Activated CD4-positive, alpha-beta T cell treated with anti-CD3 and anti-CD28 coated beads, Interleukin-2, amount 50 U/mL, for 24 hours (primary cell): ENCODE measurements at places on chromosomes 16 and 17.

DNA sequence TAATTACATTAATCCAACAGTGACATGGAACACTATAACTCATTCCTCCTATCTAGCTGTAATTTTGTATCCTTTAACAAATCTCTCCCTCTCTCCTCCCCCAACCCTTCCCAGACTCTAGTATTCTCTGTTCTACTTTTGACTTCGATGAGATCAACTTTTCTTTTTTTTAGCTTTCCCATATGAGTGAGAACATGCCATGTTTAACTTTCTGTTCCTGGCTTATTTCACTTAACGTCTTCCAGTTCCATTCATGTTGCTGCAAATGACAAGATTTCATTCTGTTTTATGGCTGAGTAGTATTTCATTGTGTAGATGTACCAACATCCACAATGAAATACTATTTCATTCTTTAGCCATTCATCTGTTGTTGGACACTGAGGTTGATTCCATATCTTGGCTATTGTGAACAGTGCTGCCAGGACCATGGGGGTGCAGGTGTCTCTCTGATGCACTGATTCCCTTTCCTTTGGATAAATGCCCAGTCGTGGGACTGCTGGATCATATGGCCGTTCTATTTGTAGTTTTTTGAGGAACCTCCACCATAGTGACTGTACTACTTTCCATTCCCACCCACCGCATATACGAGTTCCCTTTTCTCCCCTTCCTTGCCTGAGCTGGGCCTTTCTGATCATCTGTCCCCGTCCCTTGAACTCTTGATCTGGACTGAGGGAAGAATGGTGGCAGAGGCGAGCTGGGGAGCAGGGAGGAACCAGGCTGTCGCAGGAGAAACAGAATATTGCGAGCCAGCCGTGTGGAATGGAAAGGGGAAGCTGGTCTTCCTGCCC, 7.7 kb upstream of the CEP295NL start:
- no peak for DNase-seq

- no peak for DNase-seq
Measured at GRCh38 chr17:20091174-20092029, 82.2 kb downstream of the SPECC1 start.

DNA sequence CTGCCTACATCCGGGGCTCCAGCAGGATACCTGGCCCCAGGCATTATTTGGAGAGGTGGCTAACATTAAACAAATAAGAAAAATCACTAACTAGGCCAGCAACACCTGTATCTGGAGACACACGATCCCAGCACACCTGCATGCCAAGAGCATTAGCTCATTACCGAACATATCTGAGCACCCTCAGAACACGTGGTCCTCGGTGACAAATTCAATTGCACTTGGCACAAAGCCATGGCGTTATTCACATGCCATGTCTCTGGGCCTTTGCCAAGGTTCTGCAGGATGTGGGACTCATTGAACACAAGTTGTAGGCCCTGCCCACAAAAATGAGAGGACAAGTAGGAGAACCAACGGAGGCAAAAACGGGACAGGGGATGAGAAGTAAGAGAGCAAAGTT, 552.3 kb downstream of the TOX3 start:
- no peak for DNase-seq

DNA sequence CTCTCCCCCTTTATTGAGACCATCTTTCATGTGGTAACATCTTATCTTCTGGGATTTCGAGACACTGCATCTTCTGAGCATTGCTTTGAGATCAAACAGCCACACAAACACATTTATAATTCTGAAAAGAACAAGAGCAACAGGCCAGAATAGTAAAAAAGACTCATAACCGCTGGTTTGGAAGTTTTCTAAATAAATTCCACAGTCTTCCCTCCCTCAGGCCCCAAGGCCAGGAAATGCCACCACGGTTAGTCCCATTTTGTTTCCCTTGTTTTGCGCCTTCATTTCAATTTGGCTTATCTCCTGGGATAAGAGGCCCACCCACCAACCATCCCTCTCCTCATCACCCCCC, 25.3 kb downstream of the LITAF start:
- no peak for DNase-seq

GRCh38 chr17:7652388-7653356, 1.9 kb downstream of the ATP1B2 start:
- no peak for DNase-seq

DNA sequence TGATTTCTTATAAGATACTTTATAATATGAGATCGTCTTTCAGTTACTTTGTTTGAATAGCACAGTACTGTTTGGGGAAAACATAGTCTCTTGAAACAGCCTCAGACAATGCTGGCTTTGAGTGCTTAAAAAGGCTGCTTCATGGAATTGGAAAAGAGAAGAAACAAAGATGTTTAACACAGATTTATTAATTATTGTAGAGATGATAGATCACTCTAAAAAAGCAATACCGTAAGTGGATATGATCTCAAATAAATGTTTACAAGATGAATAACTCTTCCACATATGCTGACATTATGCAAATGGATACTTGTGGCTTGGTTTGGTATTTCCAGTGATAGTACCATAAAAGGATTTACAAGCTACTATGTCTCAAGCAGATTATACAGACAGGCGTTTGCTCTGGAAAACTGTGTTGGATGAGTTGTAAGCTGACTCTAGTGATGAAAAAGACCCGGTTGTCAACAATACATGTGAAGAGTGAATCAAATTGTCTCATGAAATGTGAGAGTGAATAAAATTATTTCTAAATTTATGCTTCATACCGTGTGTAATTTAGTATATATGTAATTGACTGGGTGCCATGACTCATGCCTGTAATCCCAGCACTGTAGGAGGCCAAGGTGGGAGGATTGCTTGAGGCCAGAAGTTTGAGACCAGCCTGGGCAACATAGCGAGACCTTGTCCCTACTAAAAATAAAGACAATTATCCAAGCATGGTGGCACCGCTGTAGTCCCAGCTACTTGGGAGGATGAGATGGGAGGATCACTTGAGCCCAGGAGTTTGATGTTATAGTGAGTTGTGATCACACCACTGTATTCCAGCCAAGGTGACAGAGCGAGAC, 105.4 kb downstream of the FTO start:
- no peak for DNase-seq

GRCh38 chr17:75430159-75430974, 24.9 kb upstream of the GRB2 start:
- no peak for DNase-seq

DNA sequence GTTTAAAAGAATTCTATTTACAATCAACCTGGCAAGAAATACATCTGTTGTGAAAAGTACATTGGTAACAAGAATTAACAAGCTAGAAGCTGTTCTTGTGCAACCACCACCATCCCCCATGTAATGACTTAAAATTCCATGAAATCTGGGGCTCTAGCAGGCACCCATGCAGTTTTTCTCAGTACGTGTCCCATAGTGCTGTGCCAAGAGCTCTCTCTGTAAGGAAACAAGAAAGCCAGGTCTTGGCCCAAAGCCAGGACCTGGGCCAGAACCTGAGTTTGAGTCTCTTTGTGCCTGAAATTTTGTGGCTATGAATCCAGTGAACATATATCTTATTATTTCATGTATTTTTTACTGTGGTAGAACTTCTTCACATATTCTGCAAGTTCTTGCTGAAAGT, 46.6 kb downstream of the NUP93 start:
- no peak for DNase-seq

- DNase-seq, result no peak
Measured at GRCh38 chr17:73644145-73645049, at the start of gene SDK2. SDK2 (minus strand) TSS chr17:73644445; CDS start chr17:73644088, 357 bp downstream.

DNA sequence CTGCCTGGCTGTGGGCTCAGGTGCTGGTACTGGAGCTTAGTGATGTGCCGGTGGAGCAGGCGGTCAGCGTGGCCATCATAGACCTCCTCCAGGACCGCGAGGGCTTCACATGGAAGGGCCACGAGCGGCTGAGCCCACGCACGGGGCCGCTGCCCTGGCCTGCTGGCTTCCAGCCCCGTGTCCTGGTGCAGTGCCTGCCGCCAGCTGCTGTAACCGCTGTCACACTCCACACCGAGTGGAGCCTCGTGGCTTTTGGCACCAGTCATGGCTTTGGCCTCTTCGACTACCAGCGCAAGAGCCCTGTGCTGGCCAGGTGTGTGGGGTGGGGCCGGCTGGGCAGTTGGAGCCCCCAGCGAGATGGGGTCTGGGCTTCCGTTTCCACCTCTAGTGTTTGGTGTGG, 12.0 kb downstream of the LLGL1 start:
- no peak for DNase-seq

DNA sequence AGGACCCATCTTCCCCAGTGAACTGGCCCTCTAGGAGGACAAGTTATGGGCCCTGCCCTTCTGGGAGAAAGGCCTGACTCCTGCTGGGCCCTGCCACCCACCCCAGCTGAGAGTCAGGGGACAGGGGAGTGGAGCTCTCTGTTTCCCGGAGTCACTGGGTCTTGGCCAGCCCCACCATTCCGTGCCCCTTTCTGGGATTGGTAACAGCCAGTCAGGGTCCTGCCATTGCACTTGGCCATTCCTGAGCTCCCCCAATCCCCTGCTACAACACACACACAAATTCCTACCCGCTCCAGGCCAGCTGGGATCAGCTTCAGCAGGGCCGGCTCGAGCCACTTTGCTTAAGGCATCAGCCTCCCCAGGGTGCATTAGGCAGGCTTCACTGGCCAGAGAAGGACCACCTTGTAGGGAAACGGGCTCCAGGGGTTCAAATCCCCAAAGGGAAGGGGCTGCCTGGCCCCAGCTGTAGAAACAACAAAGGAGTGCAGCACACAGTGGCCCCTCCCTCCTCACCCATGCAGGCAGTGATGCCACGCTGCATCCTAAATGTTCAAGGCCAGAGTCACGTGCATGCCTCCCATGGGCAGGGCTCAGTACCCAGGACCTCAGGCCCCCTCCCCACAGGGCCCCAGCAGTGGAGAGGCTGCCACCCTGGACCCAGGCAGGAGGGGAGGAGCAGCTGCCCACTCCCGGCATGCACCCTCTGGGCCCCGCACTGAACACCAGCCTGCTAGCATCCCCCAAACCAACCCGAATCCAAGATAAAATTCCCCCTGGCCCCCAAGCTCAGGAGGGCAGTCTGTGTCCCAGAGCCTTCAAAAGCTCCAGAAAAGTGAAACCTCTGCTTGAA, 37.7 kb downstream of the C16orf78 start:
- DNase-seq, result no peak

GRCh38 chr17:71699907-71700306, 420.9 kb upstream of the SOX9 start:
- no peak for DNase-seq

- no peak for DNase-seq
Measured at GRCh38 chr17:75352079-75352569, 53.4 kb downstream of the GRB2 start.

- DNase-seq, result no peak
Measured at GRCh38 chr17:37614391-37614790, 5.2 kb upstream of the SYNRG start.

- peak; percentile 5 for DNase-seq
Measured at GRCh38 chr16:29663016-29663806, at the start of gene SPN. SPN (plus strand) TSS chr16:29663247; CDS start chr16:29663729, 482 bp downstream.

- DNase-seq, result no peak
Measured at GRCh38 chr17:48238933-48239602, 131.5 kb downstream of the SNX11 start.

GRCh38 chr16:35598696-35599332, 2139.4 kb downstream of the TP53TG3F start:
- no peak for DNase-seq

DNA sequence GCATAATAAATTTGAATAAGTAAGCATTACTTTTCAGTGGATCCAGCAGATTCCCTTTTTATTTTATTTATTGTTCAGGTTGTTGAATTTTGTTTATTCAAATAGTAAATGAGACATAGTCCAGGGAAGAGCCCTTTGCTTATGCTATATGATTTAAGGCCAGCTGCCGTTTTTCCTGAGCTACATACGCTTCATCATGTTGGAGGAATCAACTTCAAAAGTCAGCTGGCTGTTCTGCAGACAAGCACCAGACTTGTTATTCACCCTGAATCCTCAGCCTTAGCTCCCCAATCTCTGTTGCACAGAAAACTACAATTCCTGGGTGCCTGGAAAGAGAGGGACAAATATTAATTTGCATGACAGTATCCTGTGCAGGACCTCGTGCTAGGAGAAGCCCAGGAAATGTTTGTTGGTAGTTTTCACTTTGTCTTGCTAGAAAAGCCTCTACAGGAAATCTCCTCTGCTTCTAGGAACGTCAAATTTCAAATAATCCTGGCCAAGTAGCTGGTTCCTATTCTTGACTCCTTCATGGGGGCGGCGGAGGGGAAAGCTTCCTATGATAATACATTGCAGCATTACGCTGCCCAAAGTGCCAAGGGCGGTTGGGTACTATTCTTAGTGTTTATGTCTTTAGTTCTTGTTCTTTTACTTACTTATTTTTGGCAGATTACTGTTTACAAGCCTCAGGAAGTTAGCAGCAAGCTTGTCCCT, 101.6 kb downstream of the PRKCA start:
- DNase-seq, result no peak

DNA sequence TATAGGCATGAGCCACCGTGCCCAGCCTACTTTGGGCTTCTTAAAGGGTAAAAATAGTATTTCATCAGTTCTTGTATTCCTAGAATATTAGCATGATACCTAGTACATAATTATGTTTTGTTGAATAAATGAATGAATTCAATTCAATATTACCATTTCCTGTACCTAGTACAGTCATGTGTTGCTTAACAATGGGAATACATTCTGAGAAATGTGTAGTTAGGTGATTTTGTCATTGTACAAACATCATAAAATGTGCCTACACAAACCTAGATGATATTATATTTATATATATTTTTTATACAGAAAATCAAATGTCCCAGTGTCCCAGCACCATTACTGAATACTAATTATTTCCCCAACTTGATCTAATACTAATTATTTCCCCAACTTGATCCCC, 85.6 kb upstream of the HAS3 start:
- no peak for DNase-seq

DNA sequence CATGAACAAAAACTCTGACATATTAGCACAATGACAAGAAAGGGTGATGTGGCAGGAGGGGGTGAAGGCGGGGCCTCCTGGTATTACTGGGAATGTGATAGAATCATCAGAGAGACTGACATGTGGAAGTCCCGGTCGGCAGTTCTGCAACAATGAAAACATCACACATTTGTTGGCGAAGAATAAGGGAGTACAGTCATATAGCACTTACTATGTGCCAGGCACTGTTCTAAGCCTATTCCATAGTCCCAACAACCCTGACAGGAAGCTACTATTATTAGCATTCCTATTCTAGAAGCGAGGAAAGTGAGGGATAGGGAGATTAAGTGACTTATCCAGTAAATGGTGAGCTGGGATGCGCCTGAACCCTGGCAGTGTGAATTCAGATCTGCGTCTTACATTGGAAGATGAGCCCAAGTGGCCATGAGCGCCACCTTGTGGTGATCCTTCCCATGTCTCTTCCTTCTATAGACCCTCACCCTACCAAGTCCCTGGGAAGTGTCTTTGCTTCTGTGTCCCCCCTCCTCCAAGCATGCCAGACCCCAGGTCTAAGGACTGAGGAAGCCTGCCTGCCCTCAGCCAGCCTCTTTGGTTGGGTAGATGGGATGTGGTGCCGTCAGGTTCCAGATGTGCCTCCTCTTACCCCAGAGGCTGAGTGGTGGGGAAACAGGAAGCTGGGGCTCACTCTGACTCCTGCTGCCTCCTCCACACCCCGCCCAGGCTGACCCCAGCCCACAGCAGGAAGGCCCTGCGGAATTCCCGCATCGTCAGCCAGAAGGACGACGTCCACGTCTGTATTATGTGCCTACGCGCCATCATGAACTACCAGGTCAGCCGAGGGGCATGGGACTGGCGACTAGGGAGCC, 14.0 kb downstream of the FMNL1 start:
- DNase-seq, result peak; percentile 71
